NCI-H1092 treated with DMSO at 0.1 percent for 48 hours (cell line): ENCODE measurements at places on chromosomes 3 and 15.

DNA sequence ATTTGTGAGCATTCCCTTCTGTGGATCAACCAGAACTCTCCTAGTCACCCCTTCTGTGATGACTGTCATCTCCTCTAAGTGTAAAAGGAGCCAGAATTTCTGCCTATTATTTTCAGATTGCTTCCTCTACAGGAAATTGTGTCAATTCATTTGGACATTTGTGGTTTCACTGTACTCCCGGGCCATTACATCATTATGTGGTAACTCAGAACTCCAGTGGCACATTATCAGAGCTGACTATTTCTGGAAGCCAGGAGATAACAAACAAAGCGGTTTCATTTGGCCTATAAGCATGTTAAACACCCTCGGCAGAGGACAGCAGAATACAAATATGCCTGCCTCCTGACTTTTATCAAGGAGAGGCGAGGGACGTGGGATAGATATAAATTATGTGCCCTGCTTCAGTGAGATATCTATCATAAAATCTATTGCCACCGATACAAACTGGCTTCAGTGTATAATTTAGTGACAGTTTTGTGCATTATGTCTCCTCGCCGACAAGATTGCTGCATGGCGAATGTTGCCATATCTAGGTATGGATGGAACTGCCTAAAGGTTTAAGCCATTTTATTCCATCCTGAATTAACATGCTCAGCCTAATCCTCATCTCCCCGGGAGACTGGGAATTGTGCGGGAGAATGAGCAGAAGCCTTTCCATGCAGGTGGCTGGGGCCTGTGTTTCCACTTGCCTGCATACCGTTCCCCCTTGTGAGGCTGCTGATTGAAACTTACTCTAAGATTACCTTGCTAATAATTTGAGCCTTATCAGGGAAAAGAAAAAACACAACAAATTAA lies 193.4 kb upstream of the SEMA6D start:
- no peak for DNase-seq

GRCh38 chr15:85097725-85098124 lies 116.1 kb downstream of the PDE8A start:
- DNase-seq: no peak

- no peak for DNase-seq
These were observed 181.9 kb downstream of the EPHB1 start for GRCh38 chr3:134976948-134977347.

- no peak for DNase-seq
These were observed 35.9 kb downstream of the UNC13C start for GRCh38 chr15:54014067-54014655.

DNA sequence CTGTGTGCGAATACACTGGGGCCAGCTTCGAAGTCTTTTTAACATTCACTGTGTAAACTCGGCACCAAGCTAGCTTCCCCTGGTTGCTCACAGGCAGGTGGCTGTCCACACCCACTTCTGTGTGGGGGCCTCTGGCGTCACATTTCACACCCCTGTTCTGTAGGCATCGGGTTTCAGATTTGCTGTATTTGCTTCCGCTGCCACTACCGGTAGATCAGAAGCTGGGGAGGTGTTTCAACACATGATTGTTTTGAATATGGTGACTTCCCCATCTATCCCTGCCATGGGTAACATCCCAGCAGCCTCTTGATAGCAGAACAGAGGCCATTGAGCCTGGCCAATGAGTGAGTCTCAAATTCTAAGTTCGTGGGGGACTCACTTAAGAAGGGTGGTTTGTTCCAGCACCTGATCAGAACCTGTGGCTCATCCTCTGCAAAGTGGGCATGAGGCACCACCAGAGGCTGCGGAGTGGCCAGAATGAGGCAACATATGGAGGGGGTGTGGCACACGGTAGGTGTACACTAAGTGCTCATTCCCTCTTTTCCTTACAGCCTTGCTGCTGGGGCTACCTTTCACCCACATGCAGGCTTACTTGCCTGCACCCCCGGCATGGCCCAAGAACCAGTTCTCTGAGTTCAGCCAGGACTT lies 61.5 kb downstream of the IQSEC1 start:
- peak; percentile 17 for DNase-seq
